ENCODE measurements at places on chromosomes 2 and 18. TPM values are rescaled to one million over a fixed set of nuclear protein-coding genes. Genes with fewer than 3 reads are reported as not detected.

Gene ZNF892
- total RNA-seq: 3.1 TPM

Gene VIT
- 9.1 TPM for total RNA-seq

Gene FEV
- total RNA-seq: not detected

Gene TMEM163
- total RNA-seq: not detected

GRCh38 chr2:27716301-27717069 is 52.8 kb downstream of the SLC4A1AP start:
- H3K4me1 ChIP-seq: peaks cover 29% of the 10 kb centered on the region
- DNase-seq: no peak
- no peaks in the 10 kb centered on the region for H3K36me3 ChIP-seq
- no peaks in the 10 kb centered on the region for H3K27me3 ChIP-seq
- H3K27ac ChIP-seq: peak overlapping the region; percentile 29

DNA sequence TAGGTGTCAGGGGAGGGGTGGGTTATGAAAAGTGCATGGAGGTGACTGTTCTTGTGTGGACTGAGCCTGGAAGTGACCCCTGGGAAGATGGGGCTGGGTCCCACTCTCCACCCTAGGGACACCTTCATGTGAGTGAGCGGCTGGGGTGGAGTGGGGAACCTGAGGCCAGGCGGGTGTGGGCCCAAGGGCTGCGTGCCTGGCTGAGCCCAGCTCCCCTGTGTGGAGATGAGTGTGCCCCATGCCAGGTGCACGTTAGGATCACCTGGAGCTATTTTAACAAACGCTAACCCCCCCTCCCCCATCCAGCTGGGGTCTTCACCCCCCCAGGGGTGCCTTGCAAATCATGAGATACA is 26.5 kb downstream of the ZAP70 start:
- no peak overlapping the region for H3K27ac ChIP-seq
- H3K27me3 ChIP-seq: no peaks in the 10 kb centered on the region
- peaks cover 8% of the 10 kb centered on the region for H3K4me1 ChIP-seq
- no peak for DNase-seq
- no peak overlapping the region for H3K4me3 ChIP-seq

DNA sequence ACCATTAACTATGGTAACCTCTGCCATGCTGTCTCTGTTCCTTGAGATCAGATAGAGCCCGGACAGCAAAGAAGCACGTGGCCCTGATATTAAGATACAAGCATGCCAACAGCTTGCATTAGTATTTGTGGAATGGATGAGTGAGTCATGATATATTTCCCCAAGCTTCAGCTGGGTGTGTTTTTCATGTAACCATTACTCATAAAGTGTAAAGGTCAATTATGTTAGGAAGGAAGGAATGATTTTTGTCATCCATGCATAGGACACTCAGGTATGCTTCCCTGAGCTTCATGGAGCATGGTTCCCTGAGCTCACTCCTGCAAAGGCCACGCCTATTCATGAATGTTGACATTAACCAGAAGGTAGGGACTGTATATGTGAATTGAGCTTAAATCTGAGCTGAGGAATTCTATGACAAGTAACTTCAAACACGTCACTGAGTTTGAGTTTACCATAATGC is 74.6 kb downstream of the ARL4C start:
- no peak for DNase-seq
- no peaks in the 10 kb centered on the region for H3K36me3 ChIP-seq
- H3K4me1 ChIP-seq: peaks cover 22% of the 10 kb centered on the region
- H3K4me3 ChIP-seq: no peak overlapping the region
- no peaks in the 10 kb centered on the region for H3K27me3 ChIP-seq
- H3K27ac ChIP-seq: no peak overlapping the region

DNA sequence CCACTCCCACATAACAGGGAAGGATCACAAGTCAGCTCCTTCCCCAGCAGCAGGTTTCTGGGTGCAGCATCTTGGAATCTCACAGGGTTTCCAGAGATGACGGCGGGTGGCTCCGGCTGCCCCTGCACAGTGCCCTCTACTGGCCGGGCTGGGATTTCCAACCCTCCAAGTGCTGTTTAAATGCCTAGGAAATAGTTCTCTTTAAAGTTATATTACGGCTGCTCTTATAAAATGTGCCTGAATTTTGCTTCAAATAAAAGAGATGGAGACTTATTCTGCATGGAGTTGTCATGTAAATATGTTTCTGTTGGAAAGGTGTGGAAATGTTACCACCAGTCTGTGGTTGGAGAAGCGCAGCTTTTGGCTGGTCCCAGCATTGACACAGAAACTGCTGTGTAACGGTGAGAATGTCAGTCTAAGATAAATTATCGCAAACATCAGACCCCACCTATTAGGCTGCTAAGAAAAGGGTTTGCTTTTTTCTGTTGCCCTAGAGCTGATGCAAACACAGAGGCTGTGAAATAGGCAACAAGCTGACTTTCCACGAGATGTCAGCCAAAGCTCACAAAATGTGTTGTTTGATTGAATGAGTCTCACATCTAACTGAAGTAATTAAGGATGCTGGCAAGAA is 3.3 kb upstream of the HJURP start:
- no peak overlapping the region for H3K27ac ChIP-seq
- DNase-seq: no peak
- H3K4me1 ChIP-seq: peaks cover 12% of the 10 kb centered on the region

DNA sequence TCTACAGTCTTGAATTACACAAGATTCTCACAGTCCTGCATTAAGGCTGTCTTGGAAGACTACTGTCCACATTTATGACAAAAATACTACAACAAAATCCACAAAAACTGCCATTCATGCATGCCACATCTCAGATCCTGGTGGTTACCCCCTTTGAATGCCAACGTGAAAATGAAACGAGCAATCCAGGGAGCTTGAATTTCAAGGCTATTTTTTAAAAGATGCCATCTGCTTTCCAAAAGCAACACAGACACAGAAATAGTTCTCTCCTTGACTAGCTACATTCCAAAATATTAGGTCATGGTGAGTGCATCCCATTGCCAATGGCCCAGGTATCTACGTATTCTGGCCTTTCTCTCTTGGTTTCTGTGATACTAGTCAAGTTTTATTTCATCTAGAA is 36.3 kb downstream of the IRS1 start:
- DNase-seq: no peak
- no peak overlapping the region for H3K27ac ChIP-seq
- no peaks in the 10 kb centered on the region for H3K27me3 ChIP-seq
- no peak overlapping the region for H3K4me3 ChIP-seq

All from suprapubic skin (tissue), 4 donors.